ENCODE measurements at places on chromosomes 2 and 18.

- no peak for DNase-seq
These were observed 58.4 kb downstream of the ALPK2 start for GRCh38 chr18:58570360-58571064.

DNA sequence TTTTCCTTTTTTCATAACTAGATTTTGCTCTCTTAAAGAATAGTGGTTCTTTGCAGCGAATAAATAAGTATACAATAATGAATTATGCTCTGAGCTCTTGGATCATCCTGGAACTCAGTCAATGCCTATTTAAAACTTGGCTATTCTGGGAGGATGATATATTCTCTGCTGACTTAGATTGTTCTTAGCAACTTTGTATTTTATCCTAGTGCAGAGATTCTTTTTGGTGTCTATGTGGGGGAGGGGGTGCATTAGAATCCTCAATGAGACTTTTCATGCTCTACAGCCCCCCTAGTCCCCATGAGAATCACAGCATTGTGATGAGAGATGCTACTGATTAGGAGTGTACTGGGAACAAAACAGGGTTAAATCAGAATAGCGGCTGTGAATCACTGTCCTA is 8.8 kb upstream of the FAM98A start:
- DNase-seq = no peak

- DNase-seq = no peak
These were observed 45.3 kb downstream of the EDAR start for GRCh38 chr2:108943751-108944150.

DNA sequence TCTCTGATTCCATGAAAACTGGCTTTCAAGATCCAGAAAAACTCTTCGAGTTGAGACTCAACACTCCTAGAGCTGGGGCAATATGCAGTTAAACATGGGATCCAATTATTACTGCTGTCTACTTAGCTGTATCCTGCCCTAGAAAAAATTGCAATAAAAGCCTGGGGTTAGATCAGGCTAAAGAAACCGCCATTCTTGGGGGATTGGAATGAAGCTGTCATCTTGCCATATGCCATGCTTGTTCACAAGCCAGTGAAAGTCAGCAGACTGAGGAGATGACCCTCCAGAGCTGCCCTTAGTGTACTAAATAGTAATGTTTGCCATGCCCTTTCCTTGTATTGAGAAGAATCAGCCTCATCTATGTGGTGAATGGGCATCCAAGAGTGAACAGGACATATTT is 30.9 kb upstream of the CYP26B1 start:
- DNase-seq = no peak

DNA sequence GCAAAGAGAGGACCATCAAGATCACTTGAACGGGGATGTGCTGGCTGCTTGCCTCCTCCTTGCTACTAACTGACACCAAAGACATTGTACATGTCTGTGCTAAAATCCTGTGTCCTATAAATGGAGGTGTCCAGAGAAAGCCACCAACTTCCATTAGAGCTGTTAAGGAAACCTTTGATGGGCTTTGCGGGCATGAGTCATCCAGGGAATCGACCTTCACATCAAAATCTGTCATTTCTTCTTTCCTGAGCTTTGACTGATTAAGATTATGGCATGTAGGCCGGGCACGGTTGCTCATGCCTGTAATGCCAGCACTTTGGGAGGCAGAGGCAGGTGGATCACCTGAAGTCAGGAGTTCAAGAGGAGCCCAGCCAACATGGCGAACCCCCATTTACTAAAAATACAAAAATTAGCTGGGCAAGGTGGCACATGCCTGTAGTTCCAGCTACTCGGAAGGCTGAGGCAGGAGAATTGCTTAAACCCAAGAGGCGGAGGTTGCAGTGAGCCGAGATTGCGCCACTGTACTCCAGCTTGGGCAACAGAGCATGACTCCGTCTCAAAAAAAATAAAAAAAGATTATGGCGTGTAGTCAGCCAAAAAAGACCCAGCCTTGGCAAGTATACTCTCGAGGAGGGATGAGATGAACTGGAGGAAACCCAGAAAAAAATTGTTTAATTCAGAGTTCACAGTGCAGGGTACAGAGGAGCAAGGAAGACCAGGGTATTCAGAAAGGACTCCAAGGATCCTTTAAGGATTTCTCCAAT is 115.8 kb downstream of the CABLES1 start:
- DNase-seq = no peak
